ENCODE measurements at places on chromosomes 12 and 14.

DNA sequence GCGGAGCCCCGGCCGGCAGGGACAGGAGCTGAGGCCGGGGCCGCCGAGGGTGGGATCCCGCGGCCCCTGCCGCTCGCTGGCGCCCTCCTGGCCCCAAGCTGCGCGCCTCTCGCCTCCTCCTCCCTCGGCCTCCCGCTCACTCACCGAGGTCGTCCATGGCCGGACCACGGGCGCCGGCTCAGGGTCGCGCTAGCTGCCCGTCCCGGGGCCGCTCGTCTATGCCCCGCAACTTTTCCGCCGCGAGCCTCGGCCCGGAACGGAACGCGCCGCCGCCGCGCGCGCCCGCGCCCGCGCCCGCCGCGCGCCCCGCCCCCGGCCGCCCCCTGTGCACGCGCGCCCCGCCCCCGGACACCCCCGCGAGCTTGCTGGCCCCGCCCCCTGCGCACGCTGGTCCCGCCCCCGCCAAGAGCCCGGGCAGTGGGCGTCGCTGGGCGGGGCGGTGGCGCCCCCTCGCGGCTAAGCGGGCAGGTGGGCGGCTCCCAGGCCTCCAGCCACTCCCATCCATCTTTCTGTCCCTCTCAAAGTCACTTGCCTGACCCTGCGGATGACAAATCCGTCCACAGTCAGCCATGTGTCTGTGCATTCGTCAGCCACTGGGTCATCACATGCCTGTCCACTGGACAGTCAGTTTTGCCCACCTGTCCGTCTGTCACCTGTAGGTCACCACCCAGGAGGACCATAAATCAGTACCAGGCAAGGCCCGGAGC, at the start of gene PXN:
Gene PXN, minus strand, starts transcription at position 258 of the 707 bp plus-strand sequence. Its CDS starts 101 bp downstream, at position 157.
- peak; percentile 83 for DNase-seq

GRCh38 chr12:49809906-49810389, 18.3 kb downstream of the NCKAP5L start:
- DNase-seq: no peak

DNA sequence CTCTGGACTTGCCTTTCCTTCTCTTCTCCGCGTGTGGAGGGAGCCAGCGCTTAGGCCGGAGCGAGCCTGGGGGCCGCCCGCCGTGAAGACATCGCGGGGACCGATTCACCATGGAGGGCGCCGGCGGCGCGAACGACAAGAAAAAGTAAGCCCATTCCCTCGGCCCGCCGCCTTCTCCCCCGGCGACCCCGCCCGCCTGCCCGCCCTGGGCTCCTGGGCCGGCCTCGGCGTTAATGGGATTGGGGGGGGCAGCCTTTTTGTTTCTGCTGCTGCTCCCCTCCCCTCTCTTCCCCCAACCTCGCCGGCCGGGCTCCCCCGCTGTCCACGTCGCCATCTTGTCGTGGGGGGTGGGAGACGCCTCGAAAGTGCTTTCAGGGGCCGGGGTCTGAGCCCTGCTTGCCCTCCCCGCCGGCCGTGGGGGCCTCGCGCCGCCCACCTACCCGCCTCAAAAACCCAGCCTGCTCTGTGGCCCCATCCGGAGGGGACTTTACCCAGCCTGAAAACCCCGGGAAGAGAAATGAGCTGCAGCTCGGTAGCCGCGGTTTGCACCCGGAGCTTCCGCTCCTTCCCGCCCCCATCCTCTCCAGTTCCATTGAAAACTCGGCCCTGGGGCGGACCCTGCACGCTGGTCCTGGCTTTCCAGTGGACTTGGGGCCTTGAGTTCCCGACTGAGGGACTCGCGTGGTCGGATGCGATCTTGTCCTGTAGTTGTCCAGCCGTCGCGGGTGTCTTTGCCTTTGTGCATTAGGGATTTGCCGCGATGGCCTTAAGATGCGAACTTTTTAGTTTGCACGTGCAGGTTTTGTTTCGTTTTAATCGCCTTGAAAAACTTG, 598 bp downstream of the HIF1A start:
- peak; percentile 15 for DNase-seq

DNA sequence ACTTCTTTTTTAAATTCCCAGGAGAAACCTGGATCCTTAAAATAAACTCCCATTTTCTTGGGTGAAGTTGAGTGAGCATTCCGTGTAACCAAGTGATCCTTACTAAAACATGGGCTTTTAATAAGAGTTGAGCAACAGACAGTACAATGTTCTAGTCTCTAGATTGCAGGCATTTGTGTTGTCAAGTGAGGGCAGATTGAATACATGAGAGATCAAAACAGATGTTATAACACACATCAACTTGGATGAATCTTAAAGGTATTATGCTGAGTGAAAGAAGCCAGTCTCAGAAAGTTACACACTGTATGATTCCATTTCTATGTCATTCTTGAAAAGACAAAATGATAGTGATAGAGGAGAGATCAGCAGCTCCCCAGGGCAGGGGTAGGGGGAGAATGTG, 213.9 kb upstream of the CCDC196 start:
- DNase-seq: no peak

DNA sequence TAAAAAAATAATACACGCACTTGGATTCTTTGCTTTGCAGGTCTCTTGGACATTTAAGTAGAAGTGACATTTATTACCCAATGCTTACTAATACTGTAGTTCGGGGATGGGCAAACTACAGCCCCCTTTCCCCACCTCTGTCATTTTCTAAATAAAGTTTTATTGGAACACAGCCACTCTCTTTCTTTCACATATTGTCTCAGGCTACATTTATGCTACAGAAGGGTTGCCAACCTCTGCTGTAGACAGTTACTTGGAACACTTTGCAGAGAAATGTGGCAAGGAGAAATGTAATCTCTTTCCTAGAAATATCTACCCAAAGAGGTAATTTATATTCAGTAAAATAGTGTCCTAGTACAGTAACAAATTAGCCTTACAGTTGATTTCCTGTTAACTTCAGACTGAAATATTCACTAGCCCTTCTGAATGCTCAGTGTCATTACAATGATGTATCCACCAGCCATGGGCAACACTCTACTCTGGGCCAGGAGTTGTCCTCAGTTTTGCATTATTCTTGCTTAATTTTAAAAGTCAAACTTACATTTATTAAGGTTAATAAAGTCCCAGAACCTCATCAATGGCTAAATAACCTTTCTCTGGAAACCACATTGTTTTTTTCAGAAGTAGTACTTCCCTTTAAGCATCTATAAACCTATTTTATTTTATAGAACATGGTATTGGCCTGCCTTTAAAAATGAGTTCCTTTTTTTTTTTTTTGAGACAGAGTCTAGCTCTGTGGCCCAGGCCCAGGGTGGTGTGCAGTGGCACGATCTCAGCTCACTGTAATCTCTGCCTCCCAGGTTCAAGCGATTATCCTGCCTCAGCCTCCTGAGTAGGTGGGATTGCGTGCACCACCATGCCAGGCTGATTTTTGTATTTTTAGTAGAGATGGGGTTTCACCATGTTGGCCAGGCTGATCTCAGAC, 269.6 kb upstream of the AMIGO2 start:
- DNase-seq: no peak

DNA sequence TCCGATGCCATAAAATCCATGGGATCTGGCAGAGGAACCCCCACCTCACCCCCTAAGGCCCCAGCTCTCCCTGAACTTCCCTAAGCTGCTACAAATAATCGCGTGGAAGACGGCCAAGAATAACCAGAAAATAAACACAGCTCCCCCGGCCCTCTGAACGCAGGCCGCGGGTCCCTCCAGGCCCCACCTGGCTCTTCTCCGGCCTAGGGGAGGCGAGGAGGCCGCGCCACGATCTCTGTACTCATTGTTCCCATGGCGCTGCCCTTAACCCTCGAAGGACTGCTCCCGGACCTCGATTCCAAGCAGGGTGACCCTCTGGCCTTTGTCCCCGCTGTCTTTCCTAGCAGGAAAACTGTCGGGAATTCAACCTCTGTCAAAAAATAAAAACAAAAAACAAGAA, 33.9 kb upstream of the TBX5 start:
- DNase-seq: no peak

- no peak for DNase-seq
Measured at GRCh38 chr14:76348898-76349297, 27.0 kb upstream of the ESRRB start.

DNA sequence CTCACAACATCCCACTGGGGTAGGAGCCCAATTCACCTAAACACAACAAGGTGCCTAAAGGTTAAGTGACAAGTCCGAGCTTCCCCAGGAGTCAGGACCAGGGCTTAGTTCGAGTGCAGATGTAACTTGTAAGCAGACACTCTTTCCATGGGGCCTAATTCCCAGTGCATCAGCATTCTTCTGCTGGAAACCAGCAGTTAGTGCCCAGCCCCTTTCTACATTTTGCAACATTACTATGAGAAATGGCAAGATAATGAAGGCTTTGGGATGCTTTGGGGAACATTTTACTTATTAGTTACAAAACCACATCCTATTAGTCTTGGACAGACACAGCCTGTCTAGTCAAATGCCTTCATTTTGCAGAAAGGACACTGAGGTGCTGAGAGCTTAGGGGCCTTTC, 179.8 kb downstream of the CALM1 start:
- no peak for DNase-seq

- DNase-seq: no peak
Measured at GRCh38 chr14:68823434-68824206, 30.8 kb upstream of the ZFP36L1 start.

GRCh38 chr14:103091041-103091882, 3.3 kb upstream of the EXOC3L4 start:
- peak; percentile 60 for DNase-seq

DNA sequence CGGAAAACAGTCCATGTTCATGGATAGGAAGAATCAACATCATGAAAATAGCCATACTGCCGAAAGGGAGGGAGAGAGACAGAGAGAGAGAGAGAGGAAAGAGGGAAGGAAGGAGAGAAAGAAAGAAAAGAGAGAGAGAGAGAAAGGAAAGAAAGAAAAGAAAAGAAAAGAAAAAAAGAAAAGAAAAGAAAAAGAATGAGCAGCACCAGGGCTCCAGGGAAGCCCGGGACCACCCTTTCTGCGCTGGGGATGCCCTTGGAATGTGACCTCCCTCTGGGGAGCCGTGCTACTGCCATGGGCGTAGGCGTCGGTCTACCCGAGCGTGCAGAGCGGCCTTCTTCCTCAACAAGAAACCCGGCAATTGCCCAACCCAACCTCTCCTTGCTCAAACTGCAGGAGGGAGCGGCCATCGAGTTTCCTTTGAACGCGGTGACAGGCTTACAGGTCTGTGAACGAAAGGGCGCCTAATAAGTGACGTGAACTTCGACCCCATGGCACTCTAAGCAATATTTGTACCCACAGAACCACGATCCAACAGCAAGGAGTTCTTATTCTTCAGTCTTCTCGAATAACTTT, 16.9 kb downstream of the OR6S1 start:
- peak; percentile 19 for DNase-seq

DNA sequence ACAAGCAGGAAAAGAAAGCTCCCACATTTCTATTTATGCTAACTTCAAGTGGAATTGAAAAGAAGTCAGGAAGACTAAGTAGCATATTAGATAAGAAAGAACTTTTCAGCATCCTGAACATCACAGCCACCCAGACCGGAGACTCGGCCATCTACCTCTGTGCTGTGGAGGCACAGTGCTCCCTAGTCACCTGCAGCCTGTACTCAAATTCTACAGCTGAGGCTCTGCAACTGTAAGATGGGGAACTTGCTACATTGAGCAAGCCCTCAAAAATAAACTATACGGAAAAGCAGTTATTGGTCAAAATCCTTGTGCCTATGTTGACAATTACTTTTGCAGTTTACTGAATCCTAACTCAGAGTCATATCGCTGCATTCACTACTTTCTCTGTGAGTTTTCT, 361.9 kb downstream of the DAD1 start:
- DNase-seq: no peak

DNA sequence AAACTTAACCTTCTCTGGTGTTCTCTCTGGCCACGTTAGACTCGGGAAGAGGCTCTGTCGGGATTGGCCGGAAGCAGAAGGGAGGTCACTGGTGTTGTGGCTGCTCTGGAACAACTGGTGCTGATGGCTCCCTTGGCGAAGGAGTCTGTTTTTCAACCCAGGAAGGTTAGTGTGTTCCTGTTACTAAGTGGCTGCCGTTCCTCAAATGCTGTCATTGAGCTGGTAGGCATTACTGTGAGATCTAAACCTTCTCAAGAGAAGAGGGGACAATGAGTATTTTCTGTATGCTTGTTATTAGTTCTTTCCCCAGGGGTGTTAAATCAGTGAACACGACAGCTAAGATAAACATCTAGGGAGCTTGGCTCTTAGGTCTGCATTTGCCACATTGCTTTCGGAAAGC, 18.3 kb downstream of the POP5 start:
- no peak for DNase-seq

DNA sequence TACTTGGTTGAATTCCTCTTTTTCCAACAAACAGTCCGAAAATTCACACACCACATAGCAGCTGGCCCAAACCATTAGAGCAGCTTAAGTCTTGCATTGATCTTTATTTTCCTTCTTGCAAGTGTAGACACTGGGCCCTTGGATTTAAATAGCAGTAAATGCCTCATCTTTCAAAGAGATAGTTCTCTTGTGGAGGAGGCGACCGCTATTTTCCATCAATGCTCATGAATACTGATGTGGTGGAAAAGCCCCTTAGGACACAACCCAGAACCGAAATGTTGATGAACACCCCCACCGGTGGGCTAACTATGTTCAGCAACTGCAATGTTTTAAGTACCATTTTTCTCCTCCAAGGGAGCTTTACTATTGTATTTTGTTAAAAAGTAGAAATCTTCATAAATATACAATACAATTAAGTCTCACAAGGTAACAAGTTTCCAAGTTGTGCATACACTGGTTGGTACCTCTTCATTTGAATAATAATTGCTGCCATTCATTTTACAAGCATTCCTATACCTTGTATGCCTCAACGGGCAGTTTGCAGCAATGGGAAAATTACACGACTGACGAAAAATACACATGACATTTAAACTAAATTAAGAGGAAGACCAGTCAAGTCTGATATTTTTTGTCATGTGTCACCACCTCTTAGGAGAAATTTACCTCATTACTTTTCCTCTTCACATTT, 18.0 kb downstream of the NIN start:
- no peak for DNase-seq

GRCh38 chr14:78164226-78164853, 5.8 kb upstream of the NRXN3 start:
- DNase-seq: no peak

DNA sequence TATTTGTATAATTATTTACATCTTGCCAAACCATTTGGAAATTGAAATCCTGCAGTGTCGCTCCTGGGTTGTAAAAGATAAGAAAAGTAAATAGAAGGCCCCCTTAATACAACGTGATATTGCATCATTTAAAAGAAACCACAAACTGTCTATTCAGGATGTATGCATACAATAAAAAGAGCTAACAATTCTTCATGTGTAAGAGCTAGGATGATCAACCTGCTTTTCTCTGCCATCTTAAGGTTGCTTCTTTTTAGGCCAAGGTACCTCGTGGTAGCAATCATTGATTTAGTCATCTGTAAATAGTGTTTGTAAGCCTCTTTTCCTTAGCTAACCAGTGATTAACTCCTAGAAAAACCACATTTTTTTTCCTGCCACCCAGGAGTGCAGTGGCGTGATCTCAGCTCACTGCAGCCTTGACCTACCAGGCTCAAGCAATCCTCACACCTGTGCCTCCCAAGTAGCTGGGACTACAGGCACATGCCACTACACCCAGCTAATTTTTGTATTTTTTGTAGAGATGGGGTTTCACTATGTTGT, 3.3 kb upstream of the USP44 start:
- no peak for DNase-seq

DNA sequence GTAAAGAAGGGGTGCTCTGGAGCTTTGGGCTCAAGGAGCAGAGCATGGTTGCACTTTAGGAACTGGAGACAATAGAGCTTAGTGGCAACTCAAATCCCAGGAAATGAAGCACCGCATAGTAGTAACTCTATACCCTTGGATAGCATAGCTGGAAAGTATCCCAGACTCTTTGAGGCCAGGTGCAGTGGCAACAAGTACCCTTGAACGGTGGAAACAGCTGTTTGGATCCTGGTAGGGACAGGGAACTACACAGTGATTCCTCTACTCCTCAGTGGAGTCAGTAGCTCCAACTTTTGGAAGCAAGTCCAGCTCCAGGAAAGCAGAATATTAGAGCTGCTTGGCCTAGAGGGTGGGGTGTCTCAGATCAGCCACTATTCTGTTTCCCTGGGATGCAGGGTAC, 129.0 kb upstream of the WSCD2 start:
- no peak for DNase-seq
